Activated gamma-delta T cell treated with anti-CD3 and anti-CD28 coated beads, Interleukin-2, amount 50 U/mL, for 16 hours (primary cell): ENCODE measurements at places on chromosomes 6 and 20.

DNA sequence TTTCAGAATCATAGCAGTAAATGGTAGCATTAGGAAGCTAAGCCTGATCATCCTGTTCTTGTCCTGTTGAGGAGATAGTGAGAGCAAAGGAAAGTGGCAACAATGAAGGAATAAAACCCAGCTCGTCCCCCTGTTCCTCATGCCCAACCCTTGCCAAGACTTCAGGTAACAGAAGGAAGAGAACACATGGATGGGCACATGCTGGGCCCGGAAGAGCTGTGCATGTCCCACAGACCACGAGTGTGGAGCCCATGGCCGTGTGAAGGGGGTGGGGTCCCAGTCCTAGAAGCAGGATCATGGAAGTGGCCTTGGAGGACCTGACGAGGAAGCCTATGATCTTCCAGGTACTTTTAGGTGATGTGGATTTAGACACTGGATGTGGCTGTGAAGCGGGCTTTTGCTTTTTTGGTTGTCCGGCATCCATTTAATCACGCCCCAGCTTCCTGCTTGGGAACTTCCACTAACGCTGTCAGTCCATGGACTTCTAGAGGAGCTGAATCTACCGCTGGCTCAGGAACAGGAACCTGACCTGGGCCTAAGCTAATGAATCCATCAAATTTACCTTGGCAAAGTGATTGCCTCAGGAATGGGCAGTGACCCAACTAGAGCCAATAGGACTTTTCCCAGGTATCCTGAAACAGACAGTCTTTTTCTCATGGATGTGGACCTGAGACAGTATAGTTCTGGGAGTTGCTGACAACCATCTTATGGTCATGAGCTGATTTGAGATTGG is 79.3 kb upstream of the ARMC2 start:
- DNase-seq: no peak

DNA sequence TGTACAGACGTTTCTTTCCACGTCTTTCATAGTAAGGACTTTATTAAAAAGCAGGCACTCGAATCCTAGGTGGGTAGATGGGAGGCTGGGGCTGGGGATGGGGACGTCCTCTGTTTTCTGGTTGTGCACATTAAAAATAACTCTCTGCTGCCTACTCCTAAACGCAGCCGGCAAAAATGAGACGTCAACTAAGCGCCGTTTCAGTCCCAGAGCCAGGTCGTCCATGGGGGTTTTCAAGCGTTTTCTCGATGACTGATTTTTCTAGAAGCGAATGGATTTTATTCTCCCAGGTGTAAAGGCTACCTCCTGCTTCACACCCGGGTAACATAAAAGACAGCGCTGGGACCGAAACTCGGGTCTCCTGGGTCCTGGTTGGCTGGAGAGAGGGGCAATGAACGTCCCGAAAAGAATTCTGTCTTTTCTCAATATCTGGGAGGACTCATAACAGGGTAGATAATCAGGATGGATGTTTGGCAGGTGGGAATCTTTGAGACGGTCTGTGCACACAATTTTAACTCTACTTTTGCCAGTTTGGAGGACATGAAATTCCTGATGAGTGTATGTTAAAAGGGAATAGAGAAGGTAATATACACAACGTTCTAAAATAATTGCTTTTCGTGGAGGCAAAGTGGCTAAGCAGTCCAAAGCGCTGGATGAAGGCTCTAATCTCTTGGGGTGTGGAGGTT is 25.2 kb downstream of the GPX6 start:
- no peak for DNase-seq

- no peak for DNase-seq
Measured at GRCh38 chr20:658202-658601, 5.2 kb upstream of the SRXN1 start.

DNA sequence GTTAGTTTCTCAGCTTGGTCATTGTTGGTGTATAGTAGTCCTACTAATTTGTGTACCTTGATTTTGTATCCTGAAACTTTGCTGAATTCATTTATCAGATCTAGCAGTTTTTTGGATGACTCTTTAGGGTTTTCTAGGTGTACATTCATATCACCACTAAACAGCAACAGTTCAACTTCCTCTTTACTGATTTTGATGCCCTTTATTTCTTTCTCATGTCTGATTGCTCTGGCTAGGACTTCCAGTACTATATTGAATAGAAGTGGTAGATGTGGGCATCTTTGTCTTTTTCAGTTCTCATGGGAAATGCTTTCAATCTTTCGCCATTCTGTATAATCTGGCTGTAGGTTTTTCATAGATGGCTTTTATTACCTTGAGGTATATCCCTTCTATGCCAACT is 61.3 kb upstream of the HEY2 start:
- DNase-seq: no peak

DNA sequence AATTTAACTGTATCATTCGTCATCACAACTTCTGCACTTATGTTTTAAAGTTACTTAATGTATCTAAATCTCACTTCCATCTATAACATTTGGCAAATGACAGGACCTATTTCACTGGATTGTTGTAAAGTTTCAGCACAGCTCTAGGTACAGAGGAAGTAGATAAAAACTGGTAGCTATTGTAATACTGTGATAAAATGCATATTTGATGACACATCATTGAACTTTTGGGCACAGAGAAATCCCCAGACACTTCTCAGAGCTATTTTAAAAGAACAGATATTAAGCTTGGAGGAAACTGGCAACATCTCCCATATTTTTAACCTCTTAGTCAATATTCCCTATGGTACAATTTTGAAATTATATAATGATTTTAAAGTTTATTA is 138.7 kb downstream of the RFPL4B start:
- no peak for DNase-seq

DNA sequence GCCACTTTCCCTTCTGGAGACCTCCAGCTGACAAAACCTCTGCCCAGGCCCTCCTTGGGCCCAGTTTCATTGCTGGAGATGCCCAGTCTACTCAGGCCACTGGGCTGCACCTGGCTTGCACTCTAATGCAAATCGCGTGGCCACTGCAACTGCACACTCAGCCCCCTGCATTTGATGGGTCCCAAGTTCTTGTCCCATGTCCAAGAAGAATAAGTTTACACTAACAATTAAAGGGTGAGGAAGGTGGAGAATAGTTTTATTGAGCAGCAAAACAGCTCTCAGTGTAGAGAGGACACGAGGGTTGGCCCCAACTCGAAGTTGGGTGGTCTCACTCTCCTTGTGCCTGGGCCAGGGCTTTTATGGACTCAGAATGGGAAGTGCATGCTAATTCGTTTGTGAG is 31.9 kb upstream of the THEMIS start:
- no peak for DNase-seq

DNA sequence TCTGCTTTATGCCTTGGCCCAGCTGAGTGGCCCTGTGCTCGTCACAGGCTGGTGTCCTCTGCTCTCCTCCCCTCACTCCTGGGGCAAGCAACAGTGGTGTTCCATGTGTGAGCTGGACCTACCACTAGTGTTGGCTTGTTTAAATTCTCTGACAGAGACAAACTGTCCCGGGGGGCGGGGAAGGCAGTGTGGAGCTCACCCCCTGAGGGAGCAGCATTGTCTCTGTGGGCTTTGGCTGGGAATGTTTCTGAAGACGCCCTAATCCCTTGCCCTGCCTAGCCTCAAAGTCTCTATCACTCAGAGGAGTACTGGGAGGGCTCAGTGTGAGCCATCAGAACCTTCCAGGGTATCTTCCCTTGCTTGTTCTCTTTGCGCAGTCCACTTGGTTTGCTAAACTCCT is 5.2 kb upstream of the VEGFA start:
- no peak for DNase-seq

- no peak for DNase-seq
Measured at GRCh38 chr20:38725931-38726803, 1.9 kb downstream of the SLC32A1 start.

DNA sequence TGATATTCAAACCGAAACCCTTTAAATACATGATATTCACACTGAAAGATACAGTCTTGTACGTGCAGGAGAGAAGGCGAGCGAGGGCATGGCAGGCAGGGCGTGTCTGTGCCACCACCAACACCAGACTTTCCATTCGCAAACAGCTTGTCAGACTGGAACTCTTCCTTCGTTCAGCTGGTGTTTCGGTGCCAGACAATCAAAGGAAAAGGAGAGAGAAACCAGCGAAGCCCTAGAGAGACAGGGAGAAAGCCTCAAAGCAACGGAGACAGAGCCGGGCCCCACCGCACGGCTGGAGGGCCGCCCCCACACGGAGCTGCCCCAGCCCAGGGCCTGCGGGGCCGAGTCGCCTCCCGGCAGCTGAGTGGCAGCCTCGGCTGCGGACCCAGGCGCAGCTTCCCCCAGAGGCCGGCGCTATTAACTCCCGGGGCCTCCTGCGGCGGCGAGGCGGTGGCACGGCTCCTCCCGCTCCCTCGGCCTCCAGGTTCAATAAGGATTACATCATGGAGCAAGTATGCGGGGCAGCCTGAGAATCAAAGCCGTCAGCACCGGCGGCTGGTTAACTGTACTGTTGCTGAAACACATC is 32.1 kb upstream of the NR2E1 start:
- DNase-seq: no peak

- DNase-seq: no peak
Measured at GRCh38 chr6:35428421-35429149, 23.6 kb upstream of the FANCE start.

DNA sequence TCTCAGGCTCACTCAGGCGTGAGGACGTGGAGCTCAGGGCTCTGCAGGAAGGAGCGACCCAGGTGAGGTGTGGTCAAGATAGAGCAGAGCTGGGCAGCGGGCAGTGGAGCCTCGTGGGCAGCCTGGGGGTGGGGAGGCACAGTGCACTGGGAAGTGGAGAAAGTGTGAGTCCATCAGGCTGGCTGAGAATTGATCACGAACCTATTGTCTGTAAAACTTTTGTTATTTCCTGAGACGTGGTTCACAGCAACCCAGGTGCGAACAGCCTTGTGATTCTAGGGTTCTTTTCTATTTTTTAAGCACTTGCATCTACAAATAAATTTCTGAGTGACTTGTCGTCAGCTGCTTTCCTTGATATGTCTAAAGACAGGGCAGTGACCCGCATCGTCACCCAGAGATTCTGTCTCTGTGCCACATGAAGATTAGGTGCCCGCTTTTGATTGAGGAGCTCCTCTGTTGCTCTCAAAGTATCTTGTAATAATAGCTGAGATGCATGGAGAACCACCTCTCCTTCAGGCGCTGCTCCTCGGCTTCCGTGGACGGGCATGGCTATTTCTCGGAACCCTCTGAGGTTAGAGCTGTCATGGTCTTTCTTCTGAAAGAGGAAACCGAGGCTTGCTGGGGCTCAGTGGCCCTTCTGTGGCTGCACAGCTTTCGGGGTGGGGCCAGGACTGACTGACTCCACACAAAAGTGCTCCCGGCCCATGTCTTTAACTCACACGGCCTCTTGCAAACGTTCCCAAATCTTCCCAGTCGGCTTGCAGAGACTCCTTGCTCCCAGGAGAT is 662 bp upstream of the CCR6 start:
- DNase-seq: no peak

GRCh38 chr6:82144007-82144851 is 103.3 kb downstream of the IBTK start:
- no peak for DNase-seq

- DNase-seq: no peak
Measured at GRCh38 chr6:91509711-91510110, 922.8 kb upstream of the MAP3K7 start.

- DNase-seq: no peak
Measured at GRCh38 chr20:63573647-63574131, 350 bp downstream of the HELZ2 start.

- no peak for DNase-seq
Measured at GRCh38 chr20:4763261-4763660, 41.6 kb downstream of the PRND start.

DNA sequence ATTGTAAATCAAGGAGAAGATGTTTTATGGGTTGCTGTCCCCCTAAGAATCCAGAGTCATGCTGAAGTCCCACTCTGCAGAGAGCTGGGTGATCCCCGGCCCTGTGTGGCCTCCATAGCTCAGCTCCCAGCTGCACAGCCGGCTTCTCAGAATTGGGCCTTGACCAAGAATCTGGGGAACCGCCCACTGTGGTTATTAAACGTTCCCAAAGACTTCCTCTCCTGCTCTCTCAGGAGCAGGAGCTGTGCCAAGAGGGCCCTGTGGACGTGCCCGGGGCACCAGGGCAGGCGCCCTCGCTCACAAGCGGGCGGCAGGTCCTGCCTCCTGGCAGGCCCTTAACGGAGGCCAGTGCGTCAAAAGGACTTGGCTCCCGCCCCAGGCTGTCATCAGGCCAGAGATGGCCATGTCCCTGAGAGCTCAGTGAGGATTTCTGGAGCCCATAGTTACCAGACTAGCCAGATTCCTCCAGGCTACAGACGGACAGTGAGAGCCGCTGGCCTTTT is 30.4 kb downstream of the ZC3H12D start:
- no peak for DNase-seq

DNA sequence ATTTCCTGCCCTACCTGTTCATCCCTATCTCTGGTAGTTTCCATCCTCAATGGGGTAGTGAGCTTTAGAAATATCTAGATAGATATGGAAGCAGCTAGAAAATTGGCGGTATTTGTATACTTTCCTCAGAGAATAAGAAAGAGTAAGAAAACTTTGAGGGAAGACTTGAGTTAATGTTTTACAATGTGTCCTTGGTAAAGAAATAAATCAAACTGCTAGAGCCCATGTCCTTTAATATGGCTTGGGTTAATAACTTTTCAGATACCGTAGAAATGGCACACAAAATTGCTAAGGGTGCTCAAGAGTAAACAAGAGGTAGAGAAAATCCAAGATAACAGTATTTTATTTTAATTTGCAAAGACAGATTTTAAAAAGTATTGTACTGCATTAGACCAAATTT is 28.1 kb upstream of the PGK2 start:
- DNase-seq: no peak

DNA sequence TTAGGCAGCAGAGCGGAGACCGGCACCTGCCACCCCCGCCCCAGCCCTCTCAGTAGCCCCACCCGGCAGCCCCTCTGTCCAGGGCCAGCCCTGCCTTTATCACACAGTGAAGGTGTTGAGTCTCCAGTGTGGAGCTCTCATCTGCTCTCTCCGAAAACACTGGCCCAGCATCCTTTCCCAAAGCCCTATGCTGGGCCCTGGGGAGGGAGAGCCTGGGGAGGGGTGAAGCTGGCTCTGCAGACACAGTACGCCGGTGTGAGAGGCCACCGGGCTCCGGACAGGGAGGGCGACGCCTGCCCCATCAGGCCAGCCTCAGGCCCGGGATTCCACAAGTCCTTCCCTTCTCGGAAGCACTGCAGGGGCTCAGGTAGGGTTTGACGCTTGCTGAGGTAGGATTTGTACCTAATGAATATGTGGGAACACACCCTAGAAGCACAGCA is 186.9 kb downstream of the ERMARD start:
- no peak for DNase-seq

DNA sequence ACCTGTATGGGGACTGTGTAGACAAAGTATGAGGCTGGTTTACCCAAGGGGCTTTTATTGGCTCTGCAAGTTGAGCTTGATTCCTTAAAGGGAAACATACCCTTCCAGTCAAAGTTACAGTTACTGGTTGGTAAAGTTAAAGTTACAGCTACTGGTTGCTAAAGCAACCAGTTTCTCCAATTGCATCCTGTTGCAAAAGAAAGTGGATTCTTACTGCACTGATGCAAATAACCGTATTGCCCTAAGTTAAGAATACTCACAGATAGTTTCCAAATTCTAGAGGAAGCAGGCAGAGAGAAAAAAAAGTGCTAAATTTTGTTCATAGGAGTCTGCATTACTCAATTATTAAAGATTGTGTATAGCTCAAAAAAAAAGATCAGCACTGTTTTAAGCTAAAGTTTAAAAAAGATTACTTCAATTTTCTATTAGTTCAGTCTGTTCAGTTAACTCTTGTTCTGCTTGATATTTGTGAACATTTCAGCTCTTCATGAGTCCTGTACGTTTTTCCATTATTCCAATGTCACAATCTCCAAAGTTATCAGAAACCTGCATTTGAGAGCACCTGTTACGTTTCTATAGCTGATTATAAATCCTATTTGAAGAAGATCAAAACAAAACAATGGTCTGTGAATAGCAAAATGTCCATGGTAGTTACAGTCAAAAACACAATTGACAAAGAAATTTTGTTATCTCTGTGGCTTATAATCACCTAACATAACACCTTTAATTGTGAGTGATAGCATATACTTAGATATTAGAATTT is 8.6 kb upstream of the IL22RA2 start:
- DNase-seq: no peak
